ENCODE measurements at places on chromosomes 1 and 21.
A peak's percentile ranks its signal among the peaks of the same experiment; 100 is the strongest.

- no peak for DNase-seq
These were observed 33.6 kb upstream of the PDE9A start for GRCh38 chr21:42619841-42620240.

GRCh38 chr1:23824711-23825075, 536 bp downstream of the HMGCL start:
- no peak for DNase-seq

DNA sequence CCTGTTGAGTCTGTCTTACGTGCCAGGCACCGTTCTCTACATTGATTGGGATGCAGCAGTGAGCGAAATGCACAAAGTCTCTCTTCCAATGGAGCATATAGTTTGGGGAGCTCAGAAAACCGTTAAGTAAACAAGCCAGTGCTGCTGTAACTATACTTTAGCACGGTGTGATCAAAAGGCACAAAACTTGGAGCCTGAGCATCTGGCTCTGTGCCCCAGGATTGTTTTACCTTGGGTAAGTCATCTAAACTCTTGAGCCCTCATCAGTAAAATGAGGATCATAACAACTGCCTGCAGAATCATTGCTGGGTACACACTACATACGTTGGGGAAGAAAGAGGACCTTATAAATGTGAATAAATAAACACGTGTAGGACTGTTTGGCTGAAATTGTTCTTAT, 1.8 kb downstream of the HHIPL2 start:
- DNase-seq, result no peak

GRCh38 chr21:36964827-36965719, 1.4 kb downstream of the HLCS start:
- DNase-seq, result no peak

DNA sequence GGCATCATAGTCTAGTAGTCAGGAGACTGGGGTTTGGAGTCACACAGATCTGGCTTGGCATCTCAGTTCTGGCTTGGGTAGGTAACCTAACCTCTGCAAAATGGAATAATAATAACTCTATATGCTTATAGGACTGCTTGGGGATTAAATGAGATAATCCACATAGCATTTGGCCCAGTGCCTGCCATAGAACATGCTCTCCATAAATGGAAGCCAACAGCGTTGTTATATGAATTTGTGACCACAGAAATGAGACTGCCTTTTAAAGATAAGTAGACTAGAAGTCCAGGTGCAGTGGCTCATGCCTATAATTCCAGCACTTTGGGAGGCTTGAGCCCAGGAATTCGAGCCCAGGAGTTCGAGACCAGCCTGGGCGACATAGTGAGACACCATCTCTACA, 4.0 kb upstream of the OPRD1 start:
- no peak for DNase-seq

DNA sequence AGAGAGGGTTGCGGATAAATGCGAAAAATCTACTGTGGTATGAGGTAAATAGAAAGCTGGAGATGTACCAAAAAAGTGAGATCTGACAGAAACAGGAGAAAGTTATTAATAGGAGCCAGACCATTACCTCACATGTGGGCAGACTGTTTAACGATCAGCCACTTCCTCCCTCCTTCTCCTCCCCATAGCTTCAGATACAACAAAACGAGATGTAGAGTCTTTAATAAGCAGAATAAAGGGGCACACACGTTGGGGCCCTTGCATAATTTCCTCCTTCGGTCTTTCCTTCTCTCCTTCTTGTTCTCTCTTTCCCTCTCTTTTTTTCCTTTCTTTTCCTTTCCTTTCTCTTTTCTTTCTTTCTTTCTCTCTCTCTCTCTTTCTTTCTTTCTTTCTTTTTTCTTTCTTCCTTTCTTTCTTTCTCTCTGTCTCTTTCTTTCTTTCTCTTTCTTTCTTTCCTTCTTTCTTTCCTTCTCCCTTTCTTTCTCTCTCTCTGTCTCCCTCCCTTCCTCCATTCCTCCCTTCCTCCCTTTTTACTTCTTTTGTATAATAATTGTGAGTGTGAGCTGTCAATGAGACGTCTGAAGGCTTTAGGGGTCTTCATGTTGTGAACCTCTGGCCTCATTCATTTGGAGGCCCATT, 242.1 kb downstream of the GRIK1 start:
- DNase-seq, result no peak

DNA sequence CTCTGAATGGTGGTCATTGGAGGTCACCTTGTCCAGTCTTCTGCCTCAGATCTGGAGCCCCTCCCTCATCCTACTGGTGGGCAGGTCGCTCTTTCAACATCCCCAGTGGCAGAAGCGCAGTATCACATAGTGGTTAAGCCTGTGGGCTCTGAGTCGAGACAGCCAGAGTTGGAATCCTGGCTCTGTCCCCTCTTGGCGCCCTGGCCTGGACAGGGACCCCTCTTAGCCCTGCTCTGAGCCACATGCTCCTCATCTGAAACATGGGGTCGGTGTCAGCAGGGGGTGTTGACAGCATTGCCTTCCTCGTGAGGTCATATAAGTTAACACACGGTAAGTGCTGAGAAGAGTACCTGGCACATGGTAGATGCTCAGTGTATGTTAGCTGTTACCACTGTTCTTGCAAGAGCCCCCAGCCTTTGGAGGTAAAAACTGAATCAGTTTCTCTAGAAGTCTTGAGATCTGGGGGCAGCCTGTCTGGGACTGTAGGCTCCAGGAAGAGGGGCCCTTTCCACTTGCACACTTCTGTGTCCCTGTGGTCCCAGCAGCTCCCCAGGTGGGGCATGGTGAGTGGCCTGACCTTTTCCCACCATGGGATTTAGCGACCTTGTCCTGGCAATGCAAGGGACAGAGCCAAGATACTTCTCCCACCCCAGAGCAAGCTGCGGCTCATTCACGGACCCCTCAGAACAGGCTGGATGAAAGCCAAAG, 6.4 kb downstream of the ZC3H12A start:
- DNase-seq, result peak; percentile 11

DNA sequence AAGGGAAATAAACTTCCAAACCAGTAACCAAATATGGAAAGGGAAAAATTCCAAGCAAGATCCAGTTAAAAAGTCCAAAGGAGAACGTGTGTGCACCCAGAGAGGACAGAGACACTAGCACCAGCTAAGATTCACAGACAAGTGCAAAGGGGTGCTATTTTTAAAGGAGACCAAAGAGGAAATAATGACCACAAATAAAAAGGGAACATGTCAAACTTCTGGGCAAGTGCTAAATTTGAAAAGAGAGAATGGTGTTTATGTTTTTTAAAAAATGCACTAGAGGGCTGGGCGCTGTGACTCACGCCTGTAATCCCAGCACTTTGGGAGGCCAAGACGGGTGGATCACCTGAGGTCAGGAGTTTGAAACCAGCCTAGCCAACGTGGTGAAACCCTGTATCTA, 8.6 kb downstream of the JAM2 start:
- no peak for DNase-seq

DNA sequence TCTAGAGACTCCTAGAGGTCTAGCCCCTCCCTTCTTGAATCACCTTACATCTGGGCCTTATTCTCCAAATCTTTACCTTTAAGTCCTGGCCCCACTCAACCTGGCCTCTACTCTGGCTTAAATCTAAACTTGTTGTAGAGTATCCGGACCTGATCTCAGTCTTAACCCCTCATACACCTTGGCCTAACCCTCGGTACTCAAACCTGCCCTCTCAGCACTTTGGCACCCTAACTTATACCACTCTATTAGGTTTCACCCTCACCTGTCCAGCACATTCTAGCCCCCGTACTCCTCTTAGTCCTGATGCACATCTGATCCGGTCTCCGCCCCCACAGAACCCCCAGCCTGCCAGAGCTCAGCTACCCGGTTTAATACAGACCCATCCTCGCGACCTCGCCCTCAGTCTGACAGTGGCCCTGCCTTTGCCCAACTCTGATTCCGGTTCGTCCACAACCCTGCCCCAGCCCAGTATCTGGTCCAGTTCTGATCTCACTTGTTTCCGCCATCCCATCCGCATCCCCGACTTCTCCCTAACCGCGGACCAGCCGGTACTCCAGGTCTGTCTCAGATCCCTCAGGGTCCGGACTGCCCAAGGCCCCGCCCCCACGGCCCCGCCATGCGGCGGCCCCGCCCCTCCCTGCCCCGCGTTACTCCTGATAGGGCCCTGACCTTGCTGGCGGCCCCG, 1.5 kb downstream of the TRIM62 start:
- no peak for DNase-seq

GRCh38 chr1:158333405-158334155, 2.2 kb upstream of the CD1B start:
- DNase-seq, result no peak
